ENCODE measurements at places on chromosomes 7 and 10.

DNA sequence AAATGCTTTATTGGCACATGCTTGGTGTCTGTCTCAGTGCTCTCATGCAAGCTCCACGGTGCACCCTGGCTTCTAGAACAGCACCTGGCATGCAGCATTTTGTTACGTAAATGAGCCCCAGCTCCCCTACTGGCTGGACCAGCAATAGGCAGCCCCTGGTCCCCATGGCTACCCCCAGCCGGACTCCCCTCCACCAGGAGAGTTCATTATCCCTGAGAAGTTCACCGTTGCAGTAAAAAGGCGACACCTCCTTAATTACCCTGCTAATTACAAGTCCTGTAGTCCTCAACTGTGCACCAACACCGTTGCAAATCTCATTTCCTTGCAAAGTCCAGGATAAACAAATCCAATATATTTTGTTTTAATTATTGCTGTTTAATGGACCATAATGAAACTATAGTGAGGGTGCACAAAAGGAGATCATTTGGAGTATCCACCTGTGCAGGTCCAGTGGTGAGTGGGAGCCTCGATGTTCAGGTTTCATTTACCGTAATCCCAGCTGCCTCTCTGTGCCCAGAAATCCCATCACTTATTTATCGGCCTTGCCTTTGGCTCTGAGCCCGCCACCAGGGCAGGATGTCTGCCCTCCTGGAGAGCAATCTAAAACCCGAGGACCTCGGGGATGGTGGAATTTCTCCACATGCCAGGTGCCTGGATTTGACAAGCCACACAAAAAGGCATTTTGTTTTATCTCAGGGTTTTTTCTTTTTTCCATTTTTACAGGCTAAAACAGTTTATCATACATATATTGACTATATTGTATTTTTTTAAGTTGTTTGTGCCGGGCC, 12.8 kb upstream of the DRGX start:
- DNase-seq: no peak

- no peak for DNase-seq
These were observed 19.9 kb downstream of the KLF6 start for GRCh38 chr10:3765146-3765545.

DNA sequence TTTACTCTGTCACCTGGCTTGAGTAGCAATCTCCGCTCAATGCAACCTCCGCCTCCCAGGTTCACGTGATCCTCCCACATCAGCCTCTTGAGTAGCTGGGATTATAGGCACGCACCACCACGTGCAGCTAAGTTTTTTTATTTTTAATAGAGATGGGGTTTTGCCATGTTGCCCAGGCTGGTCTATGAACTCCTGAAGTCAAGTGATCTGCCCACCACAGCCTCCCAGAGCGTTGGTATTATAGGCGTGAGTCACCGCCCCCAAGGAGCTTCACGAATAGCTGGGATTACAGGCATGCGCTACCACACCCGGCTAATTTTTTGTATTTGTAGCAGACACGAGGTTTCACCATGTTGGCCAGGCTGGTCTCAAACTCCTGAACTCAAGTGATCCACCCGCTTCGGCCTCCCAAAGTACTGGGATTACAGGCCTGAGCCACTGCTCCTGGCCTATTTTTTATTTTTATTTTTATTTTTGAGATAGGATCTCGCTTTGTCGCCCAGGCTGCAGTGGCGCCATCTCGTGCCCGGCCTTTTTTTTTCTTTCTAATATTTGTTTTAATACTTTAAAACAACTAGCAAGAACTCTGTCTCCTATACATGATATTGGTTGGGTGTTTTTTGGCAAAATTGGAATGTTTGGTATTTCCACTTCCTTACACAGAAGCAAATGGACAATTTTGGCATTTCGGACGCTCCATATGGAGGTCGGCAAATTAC, 1.1 kb downstream of the EFCAB10 start:
- no peak for DNase-seq

GRCh38 chr10:130470286-130470685, 334.1 kb downstream of the GLRX3 start:
- DNase-seq: no peak

DNA sequence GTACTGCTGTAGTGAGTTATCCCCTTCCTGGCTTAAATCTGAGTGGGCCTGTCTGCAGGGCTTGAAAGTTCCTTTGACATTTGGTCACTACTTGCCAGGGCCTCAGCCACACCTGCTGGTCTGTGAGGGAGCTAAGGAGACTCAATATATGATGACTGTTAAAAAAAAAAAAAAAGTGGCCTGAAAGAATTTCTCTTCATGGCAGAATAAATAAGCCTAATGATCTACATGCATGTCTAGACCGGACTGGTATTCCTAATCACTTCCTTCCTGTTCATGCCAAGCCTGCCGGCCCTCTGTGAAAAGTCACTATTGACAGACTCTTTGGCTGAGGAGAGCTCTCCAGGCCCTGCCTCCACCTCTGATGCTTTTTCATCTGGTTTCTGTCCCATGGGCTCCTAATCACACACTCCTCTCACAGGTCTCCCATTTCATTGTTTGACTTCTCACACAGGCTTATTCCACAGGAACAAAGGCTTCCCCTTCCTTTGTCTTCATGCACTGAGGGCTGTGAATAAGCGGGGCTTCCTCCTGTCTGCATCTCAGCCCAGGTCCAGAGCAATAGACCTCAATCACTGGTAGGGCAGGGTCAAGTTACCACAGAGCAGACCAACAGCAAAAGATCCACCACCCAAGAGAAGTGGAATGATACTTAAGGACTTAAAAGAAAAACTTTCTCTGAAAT, 99.1 kb upstream of the SEC61G start:
- DNase-seq: no peak

GRCh38 chr10:45399113-45399512, 25.1 kb downstream of the ALOX5 start:
- DNase-seq: no peak

DNA sequence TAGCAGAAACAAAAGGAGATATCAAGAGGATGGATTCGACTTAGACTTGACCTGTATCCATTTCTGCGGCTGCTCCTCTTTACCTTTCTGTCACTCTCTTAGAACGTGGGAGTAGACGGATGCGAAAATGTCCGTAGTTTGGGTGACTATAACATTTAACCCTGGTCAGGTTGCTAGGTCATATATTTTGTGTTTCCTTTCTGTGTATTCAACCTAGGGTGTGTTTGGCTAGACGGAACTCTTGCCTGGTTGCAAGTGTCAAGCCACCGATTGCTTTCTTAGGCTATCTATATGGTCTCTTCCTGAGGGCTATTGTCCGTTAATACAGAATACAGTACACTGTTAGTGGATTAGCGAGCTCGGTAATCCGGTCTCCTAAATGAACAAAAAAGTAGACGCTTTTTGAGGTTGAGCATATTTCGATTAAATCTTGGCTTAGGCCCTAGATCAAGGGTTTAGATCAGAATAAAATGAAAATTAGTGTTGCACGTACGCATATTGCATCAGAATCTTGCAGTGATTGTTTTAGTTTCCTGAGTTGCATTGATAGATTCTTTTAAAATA, 1.2 kb downstream of the PTEN start:
- DNase-seq: no peak

DNA sequence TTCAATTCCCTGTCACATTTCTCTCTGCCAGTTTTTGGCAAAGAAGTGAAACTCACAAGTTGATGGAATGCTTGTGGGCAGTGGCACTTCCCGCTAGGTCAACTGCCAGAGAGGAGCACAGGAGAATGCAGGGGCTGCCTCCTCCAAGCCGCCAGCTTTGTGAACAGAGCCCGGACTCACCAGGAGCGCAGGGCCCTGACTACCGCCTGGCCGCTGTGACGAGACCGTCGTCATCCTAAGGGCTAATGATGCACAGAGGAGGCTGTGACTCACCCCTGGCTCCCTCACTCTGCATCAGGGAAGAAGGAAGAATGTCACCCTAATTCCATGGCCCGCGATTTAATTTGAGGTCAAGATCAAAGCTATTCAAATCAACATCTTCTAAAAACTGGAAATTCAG, 123.9 kb downstream of the TAX1BP1 start:
- DNase-seq: no peak

DNA sequence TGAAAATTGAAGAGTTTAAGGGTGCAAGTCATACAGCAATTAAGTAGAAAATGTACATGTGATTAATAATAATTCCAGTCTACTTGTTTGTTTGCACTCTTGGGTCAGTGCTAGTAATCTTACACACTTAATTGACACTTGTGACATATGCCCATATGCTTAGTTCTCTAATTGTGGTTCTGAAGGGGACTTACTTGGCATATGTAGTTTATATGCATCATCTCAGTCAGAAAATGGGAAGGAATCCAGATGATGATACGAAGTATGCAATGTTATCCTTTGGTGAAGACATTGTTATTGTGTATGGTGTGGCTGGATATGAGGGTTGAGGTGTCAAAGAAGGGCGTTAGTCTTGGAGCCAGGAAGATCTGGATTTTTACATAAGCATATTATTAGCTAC, 193.5 kb upstream of the HDAC9 start:
- no peak for DNase-seq

DNA sequence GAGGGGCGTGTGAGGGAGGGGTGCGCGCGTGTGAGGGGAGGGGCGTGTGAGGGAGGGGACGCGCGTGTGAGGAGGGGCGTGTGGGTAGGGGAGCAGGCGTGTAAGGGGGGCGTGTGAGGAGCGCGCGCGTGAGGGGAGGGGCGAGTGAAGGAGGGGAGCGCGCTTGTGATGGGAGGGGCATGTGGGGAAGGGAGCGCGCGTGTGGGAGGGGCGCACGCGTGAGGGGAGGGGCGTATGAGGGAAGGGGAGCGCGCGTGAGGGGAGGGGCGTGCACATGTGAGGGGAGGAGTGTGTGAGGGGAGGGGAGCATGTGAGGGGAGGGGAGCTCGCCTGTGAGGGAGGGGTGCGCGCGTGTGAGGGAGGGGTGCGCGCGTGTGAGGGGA, 19.1 kb downstream of the MXI1 start:
- DNase-seq: peak; percentile 69

DNA sequence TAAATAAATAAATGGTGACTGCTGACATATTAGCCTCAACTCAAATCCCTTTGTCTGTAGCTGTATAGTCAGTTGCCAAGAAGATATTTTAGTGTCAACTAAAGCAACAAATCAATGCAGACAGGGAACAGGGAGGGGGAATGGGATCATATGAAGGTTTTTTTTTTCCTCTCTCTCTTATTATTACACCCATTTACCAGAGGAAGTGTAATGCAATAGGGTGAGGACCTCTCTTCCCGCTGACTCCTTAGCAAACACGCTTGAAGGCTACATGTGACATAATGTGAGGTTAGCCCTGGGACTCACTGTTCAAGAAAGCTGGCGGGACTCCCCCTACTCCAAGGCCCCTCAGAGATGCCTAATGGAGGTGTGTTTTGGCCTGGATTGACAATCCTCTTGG, 88.2 kb downstream of the CHRM2 start:
- DNase-seq: no peak

DNA sequence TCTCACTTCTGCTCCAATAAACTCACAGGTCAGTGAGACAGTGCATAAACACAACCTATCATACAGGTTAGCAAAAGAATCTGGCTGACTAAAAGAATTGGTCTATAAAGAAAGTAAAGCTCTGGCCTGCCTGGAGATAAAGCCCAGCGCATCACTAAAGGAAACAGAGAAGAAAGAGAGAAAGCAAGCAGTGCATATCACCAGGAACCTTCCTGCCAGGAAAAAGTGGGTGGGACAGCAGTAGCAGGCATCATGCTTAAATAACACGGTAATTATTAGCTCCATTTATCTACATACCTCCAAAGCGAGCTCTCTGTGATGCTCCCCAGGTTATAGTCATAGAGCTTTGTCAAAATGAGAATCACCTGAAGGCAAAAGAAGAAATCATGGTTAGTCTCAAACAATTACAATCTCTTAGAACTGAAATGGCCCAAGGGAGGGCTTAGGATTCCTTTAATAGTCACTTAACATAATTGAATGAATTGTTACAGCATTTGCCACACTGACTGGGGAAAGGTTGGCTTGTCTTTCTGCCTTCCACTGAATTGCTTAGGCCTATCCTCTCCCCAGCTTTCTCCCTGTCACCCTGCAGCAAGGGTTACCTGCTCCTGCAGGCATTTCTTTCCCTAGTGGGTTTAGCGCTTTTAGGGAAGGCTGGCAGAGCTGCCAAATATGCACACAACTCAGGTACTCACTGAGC, 208.1 kb downstream of the SORCS1 start:
- no peak for DNase-seq
